ENCODE measurements at places on chromosomes 2 and 18.

- DNase-seq, result no peak
Measured at GRCh38 chr2:108492364-108492763, 41.9 kb upstream of the LIMS1 start.

GRCh38 chr2:135984199-135985017 is 1.0 kb downstream of the DARS1 start:
- no peak for DNase-seq

- DNase-seq, result no peak
Measured at GRCh38 chr2:88845772-88846661, 154.5 kb downstream of the RPIA start.

GRCh38 chr2:222352981-222353380 is 54.2 kb upstream of the PAX3 start:
- no peak for DNase-seq

- no peak for DNase-seq
Measured at GRCh38 chr2:28326469-28326805, 66.2 kb upstream of the FOSL2 start.

- DNase-seq, result no peak
Measured at GRCh38 chr2:197086500-197086899, 160.0 kb upstream of the PGAP1 start.

DNA sequence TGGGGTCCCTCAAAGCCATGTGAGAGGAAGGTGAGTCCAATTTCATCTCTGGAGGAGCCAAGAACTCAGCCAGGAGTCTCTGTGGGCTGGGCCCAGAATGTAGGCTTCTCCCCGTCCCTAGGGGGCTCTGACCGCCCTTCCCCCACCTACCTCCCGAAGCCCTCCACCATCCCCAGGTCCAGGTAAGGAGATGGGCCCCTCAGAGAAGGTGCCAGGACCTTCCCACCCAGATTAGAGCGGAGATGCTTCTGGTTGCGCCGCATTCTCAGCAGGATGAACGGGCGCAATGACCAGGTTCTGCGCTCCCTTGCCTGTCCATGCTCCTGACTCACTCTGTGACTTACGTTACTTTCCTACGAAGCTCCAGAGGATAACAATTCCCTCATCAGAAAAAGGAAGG is 23.0 kb downstream of the ST8SIA5 start:
- DNase-seq, result no peak

GRCh38 chr2:38442643-38443541 is 65.8 kb upstream of the ATL2 start:
- DNase-seq, result no peak

DNA sequence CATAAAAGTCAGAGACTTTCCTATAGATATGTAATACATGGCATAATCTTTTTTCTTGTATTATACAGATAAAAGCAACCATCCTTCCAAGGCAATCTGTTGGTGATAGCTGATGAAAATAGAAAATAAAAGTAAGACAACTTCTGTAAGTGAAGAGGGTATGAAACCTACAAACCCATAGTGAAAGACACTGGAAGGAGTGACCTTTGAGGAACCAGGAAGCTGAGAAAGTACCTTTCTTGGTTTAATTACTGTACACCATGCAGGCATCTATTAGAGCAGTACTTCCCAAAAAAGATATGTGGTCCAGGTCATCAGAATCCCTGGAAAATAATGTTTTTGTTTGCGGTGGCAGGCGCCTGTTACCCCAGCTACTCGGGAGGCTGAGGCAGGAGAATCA is 906.6 kb upstream of the KLHL29 start:
- DNase-seq, result no peak

DNA sequence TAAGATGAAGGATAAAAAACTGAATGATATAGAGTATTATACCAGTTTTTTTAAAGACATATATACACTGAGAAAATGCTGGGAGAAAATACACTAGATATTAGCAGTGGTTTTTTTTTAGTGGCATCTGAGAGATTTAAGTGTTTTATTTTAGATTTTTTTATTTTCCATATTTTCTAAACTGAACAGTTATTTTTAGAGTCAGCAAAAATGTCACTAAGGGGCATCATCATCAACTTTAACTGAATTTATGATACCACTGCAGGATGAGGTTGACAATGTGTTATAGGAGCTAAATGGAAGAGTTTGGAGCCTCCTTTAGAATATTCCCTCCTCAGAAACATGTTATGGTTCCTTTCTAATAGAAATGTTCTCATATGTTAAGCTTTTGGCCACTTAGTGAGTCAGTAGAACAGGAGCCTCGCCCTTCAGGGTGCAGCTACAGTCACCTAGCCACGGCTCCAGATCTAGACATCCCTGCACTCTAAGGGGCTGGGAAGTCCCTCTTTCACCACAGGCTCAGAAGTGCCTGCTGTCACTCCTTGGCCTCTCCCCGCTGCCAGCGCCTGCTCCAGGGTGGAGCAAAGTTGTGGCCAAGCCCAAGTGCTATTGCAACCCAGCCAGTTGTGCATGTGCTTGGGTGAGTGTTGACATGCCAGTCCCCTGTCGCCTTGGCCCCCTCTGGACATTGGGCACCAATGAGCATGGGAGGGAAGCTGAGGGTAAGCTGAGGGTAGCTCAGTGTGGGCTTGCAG is 210.7 kb upstream of the RASGRP3 start:
- DNase-seq, result no peak

DNA sequence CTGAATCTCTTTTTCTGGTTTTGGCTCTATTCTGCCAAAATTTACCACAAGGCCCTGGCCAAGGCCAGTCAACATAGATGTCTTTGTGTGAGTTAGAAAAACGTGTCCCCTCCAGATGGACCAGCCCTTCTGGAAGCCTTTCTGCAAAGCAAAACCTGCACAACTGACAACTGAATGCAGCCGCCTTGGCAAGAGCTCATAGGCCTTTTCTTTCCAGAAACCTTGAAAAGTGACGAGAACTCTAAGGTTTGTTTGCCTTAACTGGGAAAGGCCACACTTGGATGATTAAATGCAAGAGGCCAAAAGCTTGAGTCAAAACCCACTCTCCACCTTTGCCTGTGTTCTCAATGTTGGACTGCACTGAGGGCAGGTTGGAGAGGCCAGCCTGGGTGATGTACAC is 103.9 kb downstream of the COLEC12 start:
- DNase-seq, result no peak

GRCh38 chr2:72235497-72236415 is 88.1 kb upstream of the CYP26B1 start:
- no peak for DNase-seq

DNA sequence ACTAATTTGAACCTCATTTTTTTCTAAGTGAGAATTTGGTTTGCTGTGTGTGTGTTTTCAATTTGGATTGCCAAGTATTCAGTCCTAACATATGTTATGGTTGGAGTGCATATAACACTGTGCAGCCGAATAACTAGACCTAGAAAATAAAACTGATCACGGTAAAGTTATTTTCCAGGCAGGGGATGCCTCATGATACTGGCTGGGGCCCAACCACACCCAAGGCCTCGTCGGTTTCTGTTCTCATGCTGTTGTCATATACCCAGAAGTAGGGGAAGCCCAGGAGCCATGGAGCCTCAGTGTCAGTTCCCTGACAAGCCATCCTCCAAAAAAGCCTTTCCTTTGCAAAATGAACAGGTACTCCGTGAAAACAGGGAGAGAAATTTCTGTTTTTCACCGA is 160.2 kb downstream of the GBX2 start:
- no peak for DNase-seq

- DNase-seq, result no peak
Measured at GRCh38 chr2:2826209-2826551, 495.1 kb upstream of the MYT1L start.

All from stimulated activated effector memory CD8-positive, alpha-beta T cell treated with anti-CD3 and anti-CD28 coated beads, Interleukin-12 subunit alpha, Interleukin-12 subunit beta, amount 100 ng/mL, for 72 hours (primary cell).